ENCODE measurements at places on chromosomes 6 and 20.

GRCh38 chr20:16712511-16712947 lies 17.3 kb upstream of the SNRPB2 start:
- DNase-seq, result no peak

DNA sequence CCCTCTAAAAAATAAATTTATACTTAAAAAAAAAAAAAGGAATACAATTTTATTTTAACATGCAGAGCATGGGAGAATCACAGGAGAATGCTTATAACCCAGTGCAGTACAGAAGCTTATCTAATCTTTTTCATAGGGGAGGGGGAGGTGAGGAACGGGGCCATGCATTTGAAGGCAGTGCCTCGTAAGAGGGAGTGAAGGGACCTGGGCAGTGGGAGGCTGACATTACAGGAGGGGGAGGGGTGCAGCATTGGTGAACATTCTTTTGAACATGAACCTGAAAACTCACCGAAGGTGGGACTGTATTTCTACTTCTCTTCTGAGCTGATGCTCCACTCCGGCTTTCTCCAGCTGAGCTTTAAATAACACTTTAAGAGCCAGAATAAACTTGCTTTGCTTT lies 9.3 kb downstream of the AURKA start:
- DNase-seq, result no peak

DNA sequence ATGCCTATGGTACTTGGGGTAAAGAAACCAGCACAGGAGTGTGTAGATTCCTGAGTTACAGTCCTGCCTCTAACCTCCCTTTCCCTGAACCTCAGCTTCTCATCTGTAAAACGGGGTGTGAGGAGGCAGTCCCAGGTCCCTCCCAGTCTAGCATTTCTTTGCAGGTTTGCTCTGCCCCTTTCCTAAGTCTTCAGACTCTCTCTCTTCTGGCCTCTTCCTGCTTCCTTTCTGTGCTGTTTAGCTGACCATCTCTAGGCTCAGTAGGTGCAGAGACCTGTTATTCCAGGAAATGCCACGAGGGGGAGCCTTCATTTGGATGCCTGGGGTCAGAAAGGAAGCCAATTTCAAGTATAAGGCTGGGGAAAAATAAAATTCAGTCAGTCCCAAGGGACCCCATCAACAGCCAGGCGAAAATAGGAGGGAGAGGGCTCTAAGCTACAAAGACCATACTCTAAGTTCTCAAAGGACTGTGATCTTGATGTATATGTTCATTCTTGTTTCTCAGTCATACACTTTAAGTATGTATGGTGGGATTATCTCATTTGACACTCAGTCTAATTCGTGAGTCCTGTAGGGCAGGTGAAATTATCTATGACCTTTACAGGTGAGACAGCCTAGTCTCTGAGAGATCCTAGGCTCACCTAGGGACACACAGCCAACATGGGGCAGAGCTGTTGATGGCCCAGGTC lies 89.1 kb downstream of the NCR2 start:
- DNase-seq, result peak; percentile 90

DNA sequence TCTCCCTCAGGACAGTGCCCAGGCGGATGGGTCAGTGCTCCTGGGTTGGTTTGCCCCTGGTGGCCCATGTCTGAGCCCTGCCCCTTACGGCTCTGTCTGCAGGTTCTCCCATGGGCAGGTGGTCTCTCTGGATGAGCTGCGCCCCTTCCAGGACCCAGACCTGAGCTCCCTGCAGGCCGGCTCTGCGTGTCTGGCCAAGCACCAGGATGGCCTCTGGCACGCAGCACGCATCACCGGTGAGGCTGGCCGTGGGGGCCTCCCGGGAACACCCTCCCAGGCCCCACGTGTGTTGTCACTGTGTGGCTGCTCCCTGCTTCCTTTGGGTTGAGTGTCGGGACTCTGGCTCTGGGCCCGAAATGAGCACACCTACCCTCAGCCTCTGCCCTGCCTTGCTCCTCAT lies 3.3 kb upstream of the LIME1 start:
- no peak for DNase-seq

DNA sequence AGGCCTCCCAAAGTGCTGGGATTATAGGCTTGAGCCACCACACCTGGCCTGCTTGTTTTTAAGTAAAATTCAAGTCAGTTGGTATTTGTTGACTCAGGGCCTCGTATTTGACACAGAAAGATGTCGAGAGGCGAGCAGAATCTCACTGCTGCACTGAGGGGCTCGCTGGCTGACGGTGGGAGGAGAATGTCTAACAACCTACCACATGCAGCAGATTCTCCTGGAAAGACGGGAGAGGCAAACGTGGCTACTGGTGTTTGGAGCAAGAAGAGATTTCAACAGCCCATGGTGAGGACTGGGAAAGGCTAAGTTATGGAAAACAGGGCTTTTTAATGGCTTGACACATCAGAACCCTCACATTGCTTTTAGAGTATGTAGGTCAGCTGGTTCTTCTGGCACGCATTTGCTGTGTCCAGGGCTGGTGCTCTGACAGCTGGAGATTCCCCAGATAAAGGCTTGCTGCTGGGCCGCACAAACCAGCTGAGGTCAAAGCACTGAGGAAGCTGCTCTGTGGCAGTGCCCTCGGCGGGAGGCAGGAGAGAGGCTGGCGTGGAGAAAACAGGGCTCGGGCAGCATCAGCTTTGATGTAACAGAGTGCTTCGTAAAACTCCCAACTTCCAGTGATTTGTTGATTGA lies 84.2 kb upstream of the FRMD1 start:
- peak; percentile 42 for DNase-seq
